Breast epithelium (tissue), 4 donors: ENCODE measurements at places on chromosomes 5 and 9. TPM values are rescaled to one million over a fixed set of nuclear protein-coding genes. Genes with fewer than 3 reads are reported as not detected.

LCN12 gene
- total RNA-seq: 1.8 TPM

GMCL2 gene
- not detected for total RNA-seq

SVEP1 gene
- total RNA-seq: 99.0 TPM

ADGRD2 gene
- total RNA-seq: 2.9 TPM

PCSK5 gene
- 12.7 TPM for total RNA-seq

CDK7 gene
- 28.7 TPM for total RNA-seq

CAMK4 gene
- 1.5 TPM for total RNA-seq

CARTPT gene
- not detected for total RNA-seq

ACTBL2 gene
- total RNA-seq: not detected

LRRTM2 gene
- under 0.01 TPM for total RNA-seq

ZFP37 gene
- total RNA-seq: 6.4 TPM

PGM5 gene
- total RNA-seq: 30.8 TPM

ENTPD2 gene
- total RNA-seq: 6.7 TPM

PCDHA13 gene
- total RNA-seq: 3.5 TPM

C9orf152 gene
- not detected for total RNA-seq

SPATA31E1 gene
- total RNA-seq: not detected

MCC gene
- 46.5 TPM for total RNA-seq
